ENCODE measurements at places on chromosomes 4 and X. TPM values are rescaled to one million over a fixed set of nuclear protein-coding genes. Genes with fewer than 3 reads are reported as not detected.

The CFAP47 gene
- total RNA-seq: 1.8 TPM

The HSD17B11 gene
- 5.5 TPM for total RNA-seq

The MAGED2 gene
- 113 TPM for total RNA-seq

The MAP7D3 gene
- total RNA-seq: 12.9 TPM

The CSN1S1 gene
- total RNA-seq: not detected

The CXorf38 gene
- total RNA-seq: 10.1 TPM

The SRPK3 gene
- total RNA-seq: not detected

The TMPRSS11A gene
- not detected for total RNA-seq

The RBMXL3 gene
- total RNA-seq: not detected

The TRO gene
- 28.2 TPM for total RNA-seq

The FGF13 gene
- total RNA-seq: 36.5 TPM

The RS1 gene
- not detected for total RNA-seq

The BEX1 gene
- total RNA-seq: 104 TPM

The PLS3 gene
- 88.2 TPM for total RNA-seq

The RAB33B gene
- total RNA-seq: 6.9 TPM

The GAGE12H gene
- total RNA-seq: not detected

The TBX22 gene
- total RNA-seq: not detected

The MAGED4 gene
- total RNA-seq: 57.1 TPM

The FBXW7 gene
- 33.5 TPM for total RNA-seq

The NPFFR2 gene
- not detected for total RNA-seq

The ZCCHC12 gene
- 1.2 TPM for total RNA-seq

The STS gene
- 1.7 TPM for total RNA-seq

The ELOVL6 gene
- 55.3 TPM for total RNA-seq

The CPZ gene
- 0.28 TPM for total RNA-seq

The NSG1 gene
- 2.7 TPM for total RNA-seq

The CLCN5 gene
- 25.3 TPM for total RNA-seq

The KDR gene
- total RNA-seq: 0.47 TPM

The PDCL2 gene
- not detected for total RNA-seq

The LDB2 gene
- total RNA-seq: 45.1 TPM

The ZNF280C gene
- 16.8 TPM for total RNA-seq

The HGFAC gene
- total RNA-seq: 4.8 TPM

The PABPC1L2A gene
- not detected for total RNA-seq

The ARHGAP4 gene
- 43.0 TPM for total RNA-seq

The XKRX gene
- not detected for total RNA-seq

The USP17L27 gene
- not detected for total RNA-seq

The ARHGEF38 gene
- not detected for total RNA-seq

The RAB39B gene
- 0.81 TPM for total RNA-seq

The TCEAL9 gene
- 48.6 TPM for total RNA-seq

The PCSK1N gene
- 16.9 TPM for total RNA-seq

The MAGEB1 gene
- not detected for total RNA-seq

The RHOXF1 gene
- total RNA-seq: not detected

The BTC gene
- 0.11 TPM for total RNA-seq

The GLRB gene
- 5.1 TPM for total RNA-seq

The SHROOM2 gene
- 3.7 TPM for total RNA-seq

The UCP1 gene
- total RNA-seq: 0.22 TPM

The RBM46 gene
- total RNA-seq: not detected

The MGAT4D gene
- total RNA-seq: not detected

The PPP4R3C gene
- total RNA-seq: not detected

The NDST4 gene
- 32.8 TPM for total RNA-seq

The ABCG2 gene
- not detected for total RNA-seq

The INTU gene
- total RNA-seq: 11.2 TPM

The SOD3 gene
- not detected for total RNA-seq

The GATA1 gene
- not detected for total RNA-seq

The PSMD10 gene
- 52.0 TPM for total RNA-seq

The AFP gene
- not detected for total RNA-seq

The SSX2B gene
- 0.37 TPM for total RNA-seq

The NWD2 gene
- total RNA-seq: not detected

The TDO2 gene
- 1.0 TPM for total RNA-seq
